ENCODE measurements at places on chromosomes 7 and 10. TPM values are rescaled to one million over a fixed set of nuclear protein-coding genes. Genes with fewer than 3 reads are reported as not detected.

The SP8 gene
- total RNA-seq = not detected

The EPHA1 gene
- total RNA-seq = not detected

The FXYD4 gene
- 0.44 TPM for total RNA-seq

The ZNF485 gene
- 5.7 TPM for total RNA-seq

The MMP21 gene
- not detected for total RNA-seq

The GCK gene
- total RNA-seq = 2.4 TPM

The PPP2R2D gene
- total RNA-seq = 37.6 TPM

- DNase-seq = no peak
Measured at GRCh38 chr7:40646717-40647116, 511.9 kb downstream of the SUGCT start.

- DNase-seq = peak; percentile 6
Measured at GRCh38 chr7:155466814-155467733, 9.1 kb downstream of the EN2 start.

DNA sequence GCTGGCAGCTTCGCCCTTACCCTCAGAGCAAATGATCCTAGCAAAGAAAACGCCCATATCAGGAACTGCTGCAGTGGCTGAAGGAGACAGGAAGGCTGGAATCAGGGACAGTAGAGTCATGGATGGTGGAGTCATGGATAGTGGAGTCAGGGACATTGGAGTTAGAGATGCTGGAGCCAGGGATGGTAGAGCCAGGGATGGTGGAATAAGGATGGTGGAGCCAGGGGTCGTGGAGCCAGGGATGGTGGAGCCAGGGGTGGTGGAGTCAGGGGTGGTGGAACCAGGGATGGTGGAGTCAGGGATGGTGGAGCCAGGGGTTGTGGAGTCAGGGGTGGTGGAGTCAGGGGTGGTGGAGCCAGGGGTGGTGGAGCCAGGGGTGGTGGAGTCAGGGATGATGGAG is 31.3 kb downstream of the C10orf105 start:
- DNase-seq = no peak

- no peak for DNase-seq
Measured at GRCh38 chr7:90560730-90561129, 35.4 kb upstream of the CDK14 start.

DNA sequence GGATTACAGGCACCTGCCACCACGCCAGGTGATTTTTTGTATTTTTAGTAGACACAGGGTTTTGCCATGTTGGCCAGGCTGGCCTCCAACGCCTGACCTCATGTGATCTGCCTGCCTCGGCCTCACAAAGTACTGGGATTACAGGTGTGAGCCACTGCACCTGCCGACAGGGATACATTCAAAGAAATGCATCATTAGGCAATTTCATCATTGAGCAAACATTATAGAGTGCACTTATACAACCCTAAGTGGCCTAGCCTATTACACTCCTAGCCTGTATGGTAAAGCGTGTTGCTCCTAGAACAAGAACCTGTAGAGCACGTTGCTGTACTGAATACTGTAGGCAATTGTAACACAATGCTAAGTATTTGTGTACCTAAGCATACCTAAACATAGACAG is 350.3 kb downstream of the GALNT17 start:
- no peak for DNase-seq

DNA sequence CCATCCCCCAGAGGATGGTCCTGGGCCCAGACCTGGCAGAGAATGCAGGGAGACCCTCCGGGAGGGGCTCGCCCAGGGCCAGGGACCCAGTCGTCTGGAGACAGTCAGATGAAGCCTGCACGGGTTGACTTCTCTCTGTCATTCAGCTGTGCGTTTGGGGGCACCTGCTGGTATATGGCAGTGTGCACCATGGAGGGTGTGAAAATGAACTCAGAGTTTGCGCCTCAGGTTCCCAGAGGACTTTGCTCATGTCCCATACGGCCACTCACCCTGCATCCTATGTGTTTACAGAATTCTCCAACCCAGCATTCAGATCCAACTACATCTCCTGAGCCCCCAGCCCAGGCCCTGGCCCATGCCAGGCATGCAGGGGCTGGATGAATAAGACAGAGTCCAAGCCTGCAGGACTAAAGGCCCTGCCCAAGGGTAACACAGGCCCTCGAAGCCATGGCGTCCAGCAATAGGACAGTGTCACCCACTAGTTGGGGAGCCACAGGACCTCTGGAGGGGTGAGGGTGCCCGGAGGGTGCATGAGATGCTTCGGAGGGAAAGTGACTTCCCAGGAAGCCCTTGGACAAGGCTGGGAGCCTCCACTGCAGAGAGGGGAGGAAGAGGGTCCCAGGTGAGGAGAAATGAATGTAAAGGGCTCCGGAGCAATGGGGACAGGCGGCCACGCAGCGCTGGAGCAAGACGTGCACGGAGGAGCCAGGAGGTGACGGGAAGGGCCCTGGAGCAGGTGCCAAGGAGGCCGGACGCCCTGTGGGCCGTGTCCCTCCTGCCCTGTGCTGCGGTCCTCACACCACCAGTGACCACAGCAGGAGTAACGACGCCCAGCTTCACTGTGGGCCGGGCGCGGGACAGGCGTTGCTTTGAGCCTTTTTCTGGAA is 36.3 kb downstream of the CALML3 start:
- no peak for DNase-seq

GRCh38 chr7:1254281-1255079 is 21.8 kb downstream of the UNCX start:
- no peak for DNase-seq

GRCh38 chr7:24455813-24456525 is 117.3 kb upstream of the PALS2 start:
- no peak for DNase-seq

- DNase-seq = no peak
Measured at GRCh38 chr10:132264306-132264950, 43.3 kb downstream of the STK32C start.

DNA sequence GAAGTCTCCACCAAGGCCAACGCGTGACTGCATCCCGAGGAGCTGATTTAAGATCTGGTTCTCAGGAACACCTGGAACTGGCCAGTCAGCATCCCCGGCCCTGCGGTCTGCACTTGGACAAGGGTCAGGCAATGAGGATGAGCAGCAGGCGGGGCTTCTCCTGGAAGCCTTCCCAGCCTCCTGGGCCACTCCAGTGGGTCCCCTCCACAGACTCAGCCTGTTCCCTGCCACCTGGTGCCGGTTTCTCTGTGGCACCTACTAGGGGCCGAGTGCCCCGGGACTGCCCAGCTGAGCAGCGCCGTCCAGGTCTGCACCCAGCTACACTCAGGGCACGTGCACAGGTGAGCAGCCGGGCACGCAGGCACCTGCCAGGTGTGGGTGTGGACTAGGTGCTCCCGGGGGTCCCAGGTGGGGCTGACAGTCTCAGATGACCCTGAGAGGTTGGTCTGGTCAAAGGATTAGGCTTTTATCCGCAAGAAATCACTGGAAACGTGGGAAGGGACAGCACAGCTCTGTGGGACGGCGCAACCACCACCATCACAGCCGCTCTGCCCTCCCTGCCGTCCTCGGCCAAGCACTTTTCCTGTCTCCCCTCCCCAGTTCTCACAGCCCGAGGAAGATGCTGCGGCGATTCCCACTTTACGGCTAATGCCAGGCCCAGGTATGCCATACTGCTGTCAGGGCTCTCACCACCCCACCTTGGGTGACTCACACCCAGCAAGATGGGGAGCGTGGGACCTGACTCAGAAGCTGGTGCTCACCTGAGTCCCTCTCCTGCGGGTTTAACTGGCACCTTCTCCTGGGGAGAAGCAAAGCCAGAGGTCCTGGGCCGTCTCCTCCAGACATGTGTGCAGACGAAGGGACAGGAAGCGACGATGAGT is 166.0 kb downstream of the RNF216 start:
- no peak for DNase-seq

GRCh38 chr10:80702143-80702542 is 164.4 kb downstream of the SH2D4B start:
- no peak for DNase-seq
